Gastroesophageal sphincter (tissue), 4 donors: ENCODE measurements at places on chromosomes 2 and 18.

GRCh38 chr2:178412047-178412446 lies 38.9 kb downstream of the PRKRA start:
- ATAC-seq, result no peak

GRCh38 chr18:79598633-79599175 lies 80.9 kb upstream of the CTDP1 start:
- no peak for ATAC-seq

- no peak for ATAC-seq
Measured at GRCh38 chr18:62338446-62339105, 13.5 kb downstream of the TNFRSF11A start.

DNA sequence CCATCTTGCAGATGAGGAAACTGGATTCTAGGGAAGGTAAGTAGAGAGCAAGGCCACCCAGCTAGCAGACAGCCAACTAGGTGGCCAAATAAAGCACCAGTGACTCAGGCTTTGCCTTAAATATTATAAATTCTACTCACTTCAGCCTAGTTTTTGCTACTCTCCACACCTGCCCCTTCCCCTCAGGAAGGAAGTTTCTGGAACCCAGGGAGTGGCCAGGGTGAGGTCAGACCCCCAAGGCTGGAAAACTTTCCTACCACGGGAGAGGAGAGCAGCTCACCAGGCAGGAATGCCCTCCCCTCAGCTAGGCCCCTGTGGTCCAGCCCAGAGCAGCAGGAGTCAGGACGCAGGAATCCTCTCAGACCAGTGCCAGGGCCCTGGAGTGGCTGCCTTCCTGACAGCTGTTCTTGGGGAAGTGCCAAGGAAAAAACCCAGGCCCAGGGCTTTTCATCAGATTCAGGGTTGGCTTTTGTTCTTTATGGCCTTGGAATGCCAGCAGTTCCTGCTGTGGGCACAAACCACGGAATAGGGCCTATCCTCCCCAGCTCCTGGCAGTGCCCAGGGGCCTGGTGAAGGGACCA lies 5.1 kb upstream of the PAX8 start:
- peak; percentile 93 for ATAC-seq
